IMR-90 (cell line): ENCODE measurements at places on chromosomes 3 and 15. TPM values are rescaled to one million over a fixed set of nuclear protein-coding genes. Genes with fewer than 3 reads are reported as not detected.

FSIP1 gene
- 0.18 and 0.56 TPM in 2 replicates for total RNA-seq

DNA sequence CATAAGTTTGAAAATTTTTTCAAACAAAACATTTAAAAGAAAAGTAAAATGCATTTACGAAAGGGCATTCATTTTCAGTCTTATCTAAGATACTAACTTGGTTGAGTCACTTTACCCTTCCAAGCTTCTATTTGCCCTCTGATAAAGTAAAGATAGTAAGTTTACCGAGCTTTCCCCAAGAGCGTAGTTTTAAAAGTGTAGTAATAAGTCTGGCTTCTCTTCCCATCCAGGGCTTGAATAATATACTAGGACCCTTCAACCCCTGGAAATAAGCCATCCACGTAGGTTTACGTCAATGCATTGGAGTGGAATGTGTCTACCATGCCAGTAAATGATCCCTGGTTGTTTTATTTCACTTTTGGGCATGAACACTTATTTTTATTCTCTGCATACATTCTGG lies 608.3 kb downstream of the NTRK3 start:
- peak; percentile 41 for DNase-seq

MFGE8 gene
- 201 and 232 TPM in 2 replicates for total RNA-seq

SERINC4 gene
- under 0.01 TPM in 1 of 2 replicates, not detected in the other for total RNA-seq

GRCh38 chr15:77527831-77528231 lies 104.9 kb downstream of the LINGO1 start:
- no peak for DNase-seq

GRCh38 chr15:96037584-96037983 lies 292.9 kb upstream of the NR2F2 start:
- peak; percentile 68 for DNase-seq

EDEM1 gene
- 20.8 and 23.5 TPM in 2 replicates for total RNA-seq

DNA sequence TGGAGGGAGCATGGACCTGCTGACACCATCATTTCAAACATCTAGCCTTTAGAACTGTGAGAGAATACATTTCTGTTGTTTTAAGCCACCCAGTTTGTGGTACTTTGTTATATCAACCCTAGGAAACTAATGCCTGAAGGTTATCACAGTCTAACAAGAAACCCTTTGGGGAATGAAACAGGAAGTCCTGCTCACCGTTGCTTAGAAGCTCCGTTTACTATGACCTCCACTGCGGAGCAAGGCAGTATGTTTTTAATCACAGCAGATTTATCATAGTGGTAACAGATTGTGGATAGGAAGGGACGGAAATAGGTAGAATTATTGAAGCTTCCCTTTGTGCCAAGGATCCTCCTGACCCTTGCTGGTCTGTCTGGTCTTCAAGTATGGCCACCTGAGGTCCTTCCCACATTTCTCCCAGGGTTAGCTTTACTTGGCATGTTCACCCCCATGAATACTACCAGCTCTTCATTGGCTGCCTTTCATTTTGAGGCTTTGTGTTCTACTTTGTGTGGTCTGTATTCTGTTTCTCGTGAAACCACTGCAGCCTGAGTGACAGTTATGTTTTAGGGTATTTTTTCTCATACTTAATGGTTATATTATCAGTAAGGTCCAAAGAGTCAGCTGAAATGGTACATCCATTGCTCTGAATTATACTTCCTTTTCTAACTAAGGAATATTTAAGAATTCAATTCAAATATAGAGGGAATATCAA lies 201.6 kb downstream of the CHST2 start:
- no peak for DNase-seq

DNA sequence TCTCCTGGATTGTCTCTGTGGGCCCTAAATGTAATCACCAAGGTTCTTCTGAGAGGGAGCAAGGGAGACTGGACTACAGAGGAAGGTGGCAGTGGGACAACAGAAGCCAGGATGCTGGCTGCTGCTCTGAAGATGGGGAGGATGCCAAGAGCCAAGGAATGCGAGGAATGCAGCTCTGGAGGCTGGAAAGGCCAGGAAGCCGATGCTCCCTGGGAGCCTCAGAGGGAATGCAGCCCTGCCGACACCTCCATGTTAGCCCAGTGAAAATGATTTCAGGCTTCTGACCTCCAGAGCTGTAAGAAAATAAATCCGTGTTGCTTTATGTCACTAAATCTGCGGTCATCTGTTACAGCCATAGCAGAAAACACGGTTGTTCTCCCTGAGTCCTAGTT lies 44.1 kb downstream of the UMPS start:
- peak; percentile 66 for DNase-seq

SST gene
- total RNA-seq: not detected in 2 replicates

DNA sequence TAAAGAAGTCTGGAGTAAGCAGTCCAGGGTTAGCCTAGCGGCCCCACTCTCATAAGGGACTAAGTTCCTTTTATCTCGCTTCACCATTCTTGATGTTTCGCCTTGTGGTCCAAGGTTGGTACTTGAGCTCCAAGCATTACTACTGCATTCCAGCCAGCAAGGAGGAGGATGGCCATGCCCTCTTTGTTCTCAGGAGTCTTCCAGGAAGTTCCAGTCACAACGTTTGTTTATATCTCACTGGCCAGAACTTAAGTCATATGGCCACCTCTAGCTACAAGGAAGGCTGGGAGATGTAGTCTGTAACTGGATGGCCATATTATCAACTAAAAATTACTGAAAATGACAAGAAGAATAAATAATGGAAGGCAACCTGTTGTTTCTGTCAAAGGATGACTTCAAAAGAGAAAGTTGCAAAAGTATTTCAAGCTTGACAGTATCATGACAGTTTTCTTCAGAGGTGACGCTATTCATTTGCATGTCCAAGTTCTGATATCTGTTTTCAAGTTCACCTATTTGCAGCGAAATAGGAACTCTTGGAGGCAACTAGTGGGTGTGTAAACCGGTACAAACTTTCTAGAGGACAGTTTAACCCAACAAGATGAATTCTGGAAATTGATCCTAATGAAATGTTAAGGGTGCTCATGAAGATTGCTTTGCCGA lies 118.6 kb downstream of the PGPEP1L start:
- DNase-seq: peak; percentile 86

MOBP gene
- total RNA-seq: not detected in 2 replicates

GRCh38 chr15:81229586-81229985 lies 32.9 kb downstream of the IL16 start:
- no peak for DNase-seq
